ENCODE measurements at places on chromosomes 16 and 17.

GRCh38 chr17:6392609-6393350 lies 42.1 kb downstream of the AIPL1 start:
- no peak for DNase-seq

- DNase-seq: no peak
Measured at GRCh38 chr17:82909322-82909904, 69.6 kb upstream of the ZNF750 start.

DNA sequence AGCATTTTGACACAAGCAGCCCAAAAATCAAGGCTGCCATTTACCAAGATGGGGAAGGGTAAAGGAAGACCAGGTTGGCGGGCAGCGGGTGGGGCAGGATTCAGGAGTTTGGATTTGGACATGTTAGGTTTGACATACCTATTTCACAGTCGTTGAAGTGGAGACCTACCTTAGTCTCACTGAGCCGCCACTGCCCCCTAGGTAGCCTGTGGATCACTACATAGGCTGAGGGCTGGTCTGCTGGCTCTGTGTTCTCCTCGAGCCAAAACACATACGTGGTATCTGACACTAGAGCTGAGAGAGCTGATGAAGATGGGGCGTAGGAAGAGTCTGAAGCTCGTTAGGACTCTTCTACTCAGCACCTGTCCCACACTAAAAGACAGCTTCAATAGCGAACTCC lies 115.1 kb downstream of the HIC1 start:
- DNase-seq: no peak

DNA sequence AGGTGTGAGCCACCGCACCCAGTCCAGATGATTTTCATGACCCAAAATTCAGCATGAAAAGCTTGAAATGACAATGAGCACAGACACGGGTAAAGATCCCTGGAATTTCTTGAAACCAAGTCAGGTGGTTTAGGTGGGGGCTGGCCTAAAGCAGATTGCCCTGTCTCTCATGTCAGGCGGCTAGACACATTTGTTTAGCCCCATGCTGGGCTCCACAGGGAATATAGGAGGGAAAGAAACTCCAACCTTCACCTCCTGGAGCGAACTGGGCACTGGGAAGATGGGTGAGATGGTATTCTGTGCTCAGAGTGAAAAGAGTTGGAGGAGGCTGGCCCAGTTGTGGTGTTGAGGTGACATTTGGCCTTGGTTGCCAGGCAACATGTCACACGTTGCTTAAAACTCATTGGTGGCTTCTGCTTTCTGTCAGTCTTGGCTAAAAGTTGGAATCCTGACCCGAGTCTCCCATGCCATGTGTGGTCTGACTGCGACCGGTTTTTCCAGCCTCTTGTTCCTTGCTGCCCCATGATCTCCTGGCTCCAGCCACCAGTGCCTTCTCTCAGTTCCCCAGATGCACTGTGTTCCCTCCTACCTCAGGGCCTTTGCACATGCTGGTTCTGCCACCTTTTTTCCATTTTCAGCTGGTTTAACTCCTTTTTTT lies 113.7 kb downstream of the ABCC6 start:
- no peak for DNase-seq

GRCh38 chr17:10271106-10271562 lies 72.7 kb upstream of the GAS7 start:
- DNase-seq: no peak

Data from BE2C (cell line).